Amniotic stem cell (primary cell): ENCODE measurements at places on chromosomes 3 and 15.

- DNase-seq = no peak
Measured at GRCh38 chr15:65856821-65857455, 12.4 kb upstream of the RAB11A start.

GRCh38 chr3:63582943-63583500, 69.5 kb upstream of the SNTN start:
- DNase-seq = no peak

- DNase-seq = no peak
Measured at GRCh38 chr3:138103466-138103865, 11.9 kb downstream of the DZIP1L start.

GRCh38 chr3:193996641-193997089, 139.3 kb upstream of the HES1 start:
- DNase-seq = no peak

GRCh38 chr3:6362406-6362805, 498.5 kb upstream of the GRM7 start:
- no peak for DNase-seq

DNA sequence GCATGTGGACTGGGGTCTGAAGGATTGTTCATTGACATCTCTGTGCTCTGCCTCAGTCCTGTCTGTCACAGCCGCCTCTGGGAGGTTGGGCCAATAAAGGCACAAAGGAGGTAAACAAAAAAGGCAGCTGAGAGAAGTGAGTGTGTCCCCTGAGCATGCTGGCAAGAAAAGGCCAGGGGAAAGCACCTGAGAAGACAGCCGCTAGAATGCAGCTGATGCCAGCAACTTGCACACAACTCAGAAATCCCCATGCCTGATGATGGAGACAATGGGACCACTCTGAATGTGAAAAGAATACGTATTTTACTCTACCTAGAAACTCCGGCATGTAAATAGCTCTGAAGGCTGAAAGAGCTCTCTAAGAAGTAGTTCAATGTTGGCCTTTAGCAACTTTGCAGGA, 118.7 kb downstream of the KCNH8 start:
- DNase-seq = no peak

GRCh38 chr15:28955993-28956421, 70.2 kb downstream of the APBA2 start:
- DNase-seq = no peak

GRCh38 chr3:33179132-33179531, 39.5 kb downstream of the SUSD5 start:
- no peak for DNase-seq

GRCh38 chr3:128254066-128254590, 100.8 kb downstream of the EEFSEC start:
- DNase-seq = no peak

DNA sequence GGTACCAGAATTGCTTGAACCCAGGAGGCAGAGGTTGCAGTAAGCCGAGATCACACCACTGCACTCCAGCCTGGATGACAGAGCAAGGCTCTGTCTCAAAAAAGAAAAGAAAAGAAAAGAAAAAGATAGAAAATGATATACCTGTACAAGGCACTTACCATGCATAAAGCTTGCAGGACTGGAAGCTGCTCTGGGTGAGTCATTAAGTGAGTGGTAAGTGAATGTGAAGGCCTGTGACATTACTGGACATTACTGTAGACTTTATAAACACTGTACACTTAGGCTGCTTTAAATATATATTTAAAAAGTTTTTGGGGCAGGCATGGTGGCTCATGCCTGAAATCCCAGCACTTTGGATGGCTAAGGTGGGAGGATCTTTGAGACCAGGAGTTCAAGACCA, 99.2 kb downstream of the SLMAP start:
- DNase-seq = no peak

GRCh38 chr3:107328069-107328468, 49.2 kb upstream of the CCDC54 start:
- DNase-seq = no peak

GRCh38 chr15:86135041-86135440, 55.4 kb downstream of the AGBL1 start:
- no peak for DNase-seq

DNA sequence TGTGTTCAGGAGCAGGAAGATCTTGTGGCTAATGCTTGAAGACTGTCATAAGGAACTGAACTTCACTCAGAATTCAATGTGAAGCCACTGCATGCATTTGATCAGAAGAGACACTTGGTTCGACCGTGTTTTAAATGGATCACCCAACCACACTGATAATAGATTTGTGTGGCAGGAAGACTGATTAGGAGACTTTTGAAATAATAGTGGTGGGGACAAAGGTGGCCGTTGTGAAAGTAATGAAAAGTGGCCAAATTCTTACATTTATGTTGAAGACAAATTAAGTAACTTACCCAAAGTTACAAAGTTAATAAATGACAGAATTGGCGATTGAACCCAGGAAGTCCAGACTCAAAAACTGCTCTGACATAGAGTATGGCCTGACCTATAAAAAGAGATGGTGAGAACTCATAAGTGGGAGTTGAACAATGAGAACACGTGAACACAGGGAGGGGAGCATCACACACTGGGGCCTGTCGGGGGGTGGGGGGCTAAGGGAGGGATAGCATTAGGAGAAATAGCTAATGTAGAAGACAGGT, 286.9 kb upstream of the DNAJC19 start:
- DNase-seq = no peak

- DNase-seq = no peak
Measured at GRCh38 chr3:27688053-27688452, 34.1 kb downstream of the EOMES start.

DNA sequence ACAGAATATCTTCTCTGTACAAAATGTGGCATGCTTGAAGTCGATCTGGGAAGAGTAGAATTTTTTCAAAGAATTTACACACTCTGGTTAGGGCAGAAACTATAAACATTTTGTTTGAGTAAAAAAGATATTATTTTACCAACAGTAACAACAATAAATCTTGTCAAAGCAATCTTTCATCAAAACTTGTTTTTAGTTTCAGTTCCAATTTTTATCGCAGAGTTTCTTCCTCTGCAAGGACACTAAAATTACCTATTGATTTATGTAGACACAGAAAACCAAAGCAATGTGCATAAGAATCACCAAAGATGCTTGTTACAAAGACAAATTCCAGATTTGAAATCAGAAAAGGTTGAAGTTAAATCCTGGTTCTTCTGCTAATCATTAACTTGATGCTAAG, 61.9 kb downstream of the CGGBP1 start:
- DNase-seq = no peak

DNA sequence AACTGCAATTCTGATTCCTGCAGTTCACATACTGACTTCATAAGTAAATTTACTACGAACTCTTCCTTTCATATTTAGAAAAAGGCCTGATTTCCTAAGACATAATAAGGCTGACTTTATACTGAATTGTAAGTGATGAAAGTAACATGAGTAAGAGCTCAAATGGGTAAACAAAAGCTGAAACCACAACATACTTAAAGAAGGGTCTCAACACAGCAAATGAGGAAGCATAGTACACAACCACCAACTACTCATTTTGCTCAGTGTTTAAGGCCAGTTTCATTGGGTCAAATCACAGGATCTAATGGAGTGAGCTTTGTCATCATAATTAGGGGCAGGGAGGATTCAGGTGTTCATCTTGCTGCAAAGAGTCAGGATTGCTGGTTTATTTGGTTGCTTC, 81.4 kb downstream of the SETD2 start:
- no peak for DNase-seq

DNA sequence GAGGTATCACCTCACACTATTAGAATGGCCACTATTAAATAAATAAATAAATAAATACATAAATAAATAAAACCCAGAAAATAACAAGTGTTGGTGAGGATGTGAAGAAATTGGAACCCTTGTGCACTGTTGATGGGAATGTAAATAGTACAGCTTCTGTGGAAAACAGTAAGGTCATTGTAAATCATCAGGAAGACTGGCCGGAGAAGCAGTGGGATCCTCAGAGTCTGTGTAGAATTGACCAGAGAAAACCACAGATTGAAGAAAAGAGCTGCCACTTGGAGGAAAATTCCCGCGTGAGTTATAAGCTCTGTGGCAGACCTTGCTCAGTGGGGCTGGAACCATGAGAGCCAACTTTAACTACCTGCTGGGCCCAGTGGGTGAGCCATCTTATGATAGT, 92.0 kb downstream of the RAD18 start:
- DNase-seq = no peak

DNA sequence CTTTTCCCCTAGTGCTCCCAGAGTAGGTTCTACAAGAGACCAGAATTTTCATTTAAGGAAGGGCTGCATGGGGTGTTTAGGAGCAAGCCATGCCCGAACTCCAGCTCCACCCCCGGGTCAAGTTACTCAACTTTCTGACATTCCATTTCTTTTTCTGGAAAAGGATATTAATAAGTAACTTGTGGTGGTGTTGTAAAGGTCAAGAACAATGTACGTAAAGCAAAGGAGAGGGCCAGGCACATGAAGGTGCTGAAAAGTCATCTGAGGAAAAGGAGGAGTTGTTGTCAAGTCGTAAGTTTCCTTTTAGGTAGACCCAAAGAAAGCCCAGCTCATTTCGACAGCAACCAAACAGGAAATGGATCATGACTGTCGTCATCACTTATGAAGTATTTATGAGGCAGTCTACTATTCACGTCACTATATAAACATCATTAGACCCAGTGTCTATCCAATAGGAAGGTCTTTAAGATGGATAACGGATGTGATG, 319.6 kb upstream of the IL12A start:
- no peak for DNase-seq
